Karpas-422 (cell line): ENCODE measurements at places on chromosomes 5 and 9.

DNA sequence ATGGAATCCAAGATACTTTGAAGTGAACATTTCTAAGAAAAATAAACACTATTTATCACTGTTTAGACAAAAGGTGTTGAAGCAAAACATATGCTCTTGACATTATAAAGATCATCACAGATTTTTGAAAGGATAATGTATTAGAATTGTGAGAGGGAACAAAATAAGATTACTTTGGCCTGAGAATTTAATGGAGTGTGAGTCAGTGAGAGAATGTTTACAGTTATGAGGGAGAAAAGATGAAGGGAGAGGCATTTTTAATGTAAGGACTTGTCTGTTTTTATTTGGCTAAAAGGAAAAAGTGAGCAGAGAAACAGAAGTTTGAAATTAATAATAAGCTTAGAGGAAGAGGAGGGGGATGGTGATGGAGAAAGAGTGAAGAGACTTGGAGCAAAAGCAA is 1010.1 kb downstream of the EFNA5 start:
- no peak for DNase-seq

GRCh38 chr5:173848986-173849596 is 39.1 kb upstream of the CPEB4 start:
- no peak for DNase-seq

DNA sequence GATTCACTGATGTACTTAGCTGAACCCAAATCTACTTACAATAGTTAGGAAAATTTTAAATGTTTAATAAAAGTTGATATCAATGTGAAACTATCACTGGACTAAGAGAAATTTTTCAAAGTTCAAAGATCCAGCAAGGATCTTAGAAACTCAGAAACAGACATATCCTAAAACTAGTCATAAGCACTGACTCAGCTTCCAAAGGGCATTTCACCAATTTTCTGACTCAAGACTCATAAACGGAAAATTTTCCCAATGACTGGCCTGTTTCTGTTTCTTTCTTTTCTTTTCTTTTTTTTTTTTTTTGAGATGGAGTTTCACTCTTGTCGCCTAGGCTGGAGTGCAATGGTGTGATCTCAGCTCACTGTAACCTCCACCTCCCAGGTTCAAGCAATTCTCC is 66.6 kb downstream of the CDC14B start:
- no peak for DNase-seq

DNA sequence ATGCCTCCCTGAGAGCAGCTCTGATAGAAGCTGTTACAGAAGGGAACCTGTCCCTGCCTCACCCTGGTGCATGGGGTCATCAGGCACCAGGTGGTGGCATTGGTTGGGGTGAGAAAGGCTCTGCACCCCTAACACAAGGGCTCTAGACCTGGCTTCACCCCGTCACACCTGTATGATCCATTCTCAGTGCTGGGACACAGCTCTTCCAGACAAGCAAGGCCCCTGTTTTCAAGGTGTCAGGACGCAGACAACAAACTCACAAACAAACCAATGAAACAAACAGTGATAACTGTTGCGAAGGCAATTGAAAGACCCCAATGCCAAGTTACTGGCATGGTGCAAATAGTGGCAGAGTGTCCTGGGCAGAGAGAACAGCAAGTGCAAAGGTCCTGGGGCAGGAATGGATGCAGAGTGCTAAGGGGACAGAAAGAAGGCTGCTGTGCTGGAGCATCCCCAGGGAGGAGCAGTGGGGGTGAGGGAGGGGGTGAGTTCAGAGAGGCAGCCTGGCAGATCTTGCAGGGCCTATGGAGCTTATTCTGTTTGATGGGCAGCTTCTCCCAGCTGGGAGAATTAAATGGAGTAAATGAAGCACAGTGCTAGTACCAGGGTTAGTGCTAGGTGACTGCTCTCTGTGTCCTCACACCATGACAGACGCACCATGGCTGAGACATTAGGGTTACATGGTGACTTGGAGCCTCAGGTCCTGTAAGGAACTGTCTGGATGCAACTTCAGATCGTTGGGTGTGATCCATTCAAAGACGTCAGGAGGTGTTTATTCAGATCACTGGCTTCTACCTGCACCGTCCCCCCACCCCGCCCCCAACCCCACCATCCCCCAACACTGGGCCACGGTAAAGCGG is 67.9 kb upstream of the UNC5A start:
- DNase-seq = no peak

GRCh38 chr9:34574571-34574970 is 15.0 kb downstream of the CNTFR start:
- no peak for DNase-seq

DNA sequence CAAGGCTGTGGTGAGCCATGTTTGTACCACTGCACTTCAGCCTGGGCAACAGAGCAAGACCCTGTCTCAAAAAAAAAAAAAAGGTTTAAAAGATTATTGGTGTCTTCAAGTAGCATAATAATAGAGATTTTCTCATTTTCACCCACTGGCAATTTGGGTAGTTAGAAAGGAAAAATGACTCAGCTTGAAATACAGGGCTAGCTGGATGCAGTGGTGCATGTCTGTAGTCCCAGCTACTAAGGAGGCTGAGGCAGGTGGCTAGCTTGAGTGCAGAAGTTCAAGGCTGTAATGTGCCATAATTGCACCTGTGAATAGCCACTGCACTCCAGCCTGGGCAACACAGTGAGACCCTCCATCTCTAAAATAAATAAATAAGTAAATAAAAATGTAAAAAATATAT is 111.1 kb downstream of the ARRDC3 start:
- no peak for DNase-seq

DNA sequence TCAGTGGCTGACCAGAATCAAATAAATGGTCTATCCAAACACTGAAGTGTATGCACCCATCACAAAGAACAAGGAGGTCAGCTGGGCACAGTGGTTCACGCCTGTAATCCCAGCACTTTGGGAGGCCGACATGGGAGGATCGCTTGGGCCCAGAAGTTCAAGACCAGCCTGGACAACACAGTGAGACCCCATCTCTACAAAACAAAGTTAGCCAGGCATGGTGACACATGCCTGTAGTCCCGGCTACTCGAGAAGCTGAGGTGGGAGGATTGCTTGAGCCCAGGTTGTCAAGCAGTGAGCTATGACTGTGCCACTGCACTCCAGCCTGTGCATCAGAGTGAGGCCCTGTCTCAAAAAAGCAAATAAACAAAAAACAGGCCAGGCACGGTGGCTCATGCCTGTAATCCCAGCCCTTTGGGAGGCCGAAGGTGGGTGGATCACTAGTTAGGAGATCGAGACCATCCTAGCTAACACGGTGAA is 40.5 kb downstream of the SEMA4D start:
- no peak for DNase-seq

- DNase-seq = no peak
These were observed 9.0 kb downstream of the MTREX start for GRCh38 chr5:55316837-55317236.

DNA sequence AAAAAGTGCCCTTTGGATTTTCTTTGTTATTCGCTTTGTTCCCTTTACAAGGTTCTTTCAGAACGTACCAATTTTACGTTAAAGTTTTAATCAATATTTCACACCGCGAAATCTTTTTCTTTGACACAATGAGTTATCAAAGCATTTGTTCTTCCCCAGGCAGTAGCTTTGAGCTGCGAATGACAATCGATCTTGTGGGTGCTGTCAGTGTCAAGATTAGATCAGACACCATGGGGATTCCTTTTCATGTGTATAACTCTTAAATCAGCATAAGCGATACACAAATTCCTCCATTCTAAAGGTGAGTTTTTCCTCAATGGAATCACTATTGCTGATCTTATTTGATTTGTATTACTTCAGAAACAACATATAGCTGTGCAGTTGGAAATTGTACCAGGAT is 145.5 kb downstream of the ST8SIA4 start:
- DNase-seq = no peak

GRCh38 chr5:148416921-148417320 is 33.2 kb downstream of the FBXO38 start:
- DNase-seq = no peak

DNA sequence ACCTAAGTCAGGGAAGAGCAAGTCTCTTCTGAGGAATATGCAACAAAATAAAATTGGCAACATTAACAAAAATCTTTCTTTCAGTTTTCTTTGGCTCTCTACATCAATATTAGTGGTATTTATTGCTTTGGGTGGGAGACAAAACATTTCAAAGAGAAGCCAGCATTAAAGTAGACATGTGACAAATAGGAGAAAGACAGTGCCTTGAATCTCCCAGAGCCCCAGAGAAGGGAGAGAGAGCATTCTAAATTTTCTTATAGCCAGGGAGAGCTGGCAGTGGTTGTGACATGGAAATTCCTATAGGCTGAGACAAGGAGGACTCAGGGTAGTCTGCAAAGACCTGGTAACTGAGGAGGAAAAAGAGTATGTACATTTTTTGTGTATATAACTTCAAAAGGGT is 79.4 kb upstream of the NREP start:
- no peak for DNase-seq

DNA sequence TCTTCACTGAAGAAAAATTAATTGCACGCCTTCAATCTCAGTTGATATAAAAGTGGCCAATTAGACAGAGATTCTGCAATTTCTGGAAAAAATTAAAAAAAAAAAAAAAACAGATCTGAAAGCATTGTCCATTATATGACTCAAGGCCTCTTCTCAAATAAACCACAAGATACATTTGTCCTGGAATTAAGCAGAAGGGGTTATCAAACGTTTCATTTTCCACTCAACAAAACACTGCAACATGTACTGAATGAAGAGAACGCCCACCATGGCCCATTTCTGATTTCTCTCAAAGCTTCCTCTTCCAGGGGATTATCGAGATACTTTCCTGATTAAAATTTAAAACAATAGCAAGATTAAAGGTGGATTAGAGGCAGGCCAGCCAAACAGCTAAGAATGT is 5.8 kb upstream of the PAPPA start:
- DNase-seq = no peak

GRCh38 chr5:149424371-149425315 is 45.6 kb upstream of the IL17B start:
- no peak for DNase-seq

DNA sequence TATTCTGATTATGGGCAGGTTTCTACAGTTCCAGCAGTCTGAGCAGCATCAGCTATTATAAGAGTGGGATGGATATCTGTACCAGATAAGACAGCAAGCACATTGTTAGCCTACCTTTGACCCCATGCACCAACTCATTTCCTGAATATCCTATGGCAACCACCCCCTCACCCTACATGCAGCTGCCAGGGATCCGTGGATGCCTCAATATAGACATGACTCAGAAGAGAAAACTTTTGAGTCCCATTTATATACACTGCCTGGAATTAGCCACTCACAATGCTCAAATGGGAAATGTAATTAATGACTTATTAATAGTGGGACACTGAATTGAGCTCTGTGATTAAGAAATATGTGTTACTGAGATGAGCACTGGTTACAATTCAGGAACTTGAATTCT is 124.4 kb downstream of the SSBP2 start:
- no peak for DNase-seq

DNA sequence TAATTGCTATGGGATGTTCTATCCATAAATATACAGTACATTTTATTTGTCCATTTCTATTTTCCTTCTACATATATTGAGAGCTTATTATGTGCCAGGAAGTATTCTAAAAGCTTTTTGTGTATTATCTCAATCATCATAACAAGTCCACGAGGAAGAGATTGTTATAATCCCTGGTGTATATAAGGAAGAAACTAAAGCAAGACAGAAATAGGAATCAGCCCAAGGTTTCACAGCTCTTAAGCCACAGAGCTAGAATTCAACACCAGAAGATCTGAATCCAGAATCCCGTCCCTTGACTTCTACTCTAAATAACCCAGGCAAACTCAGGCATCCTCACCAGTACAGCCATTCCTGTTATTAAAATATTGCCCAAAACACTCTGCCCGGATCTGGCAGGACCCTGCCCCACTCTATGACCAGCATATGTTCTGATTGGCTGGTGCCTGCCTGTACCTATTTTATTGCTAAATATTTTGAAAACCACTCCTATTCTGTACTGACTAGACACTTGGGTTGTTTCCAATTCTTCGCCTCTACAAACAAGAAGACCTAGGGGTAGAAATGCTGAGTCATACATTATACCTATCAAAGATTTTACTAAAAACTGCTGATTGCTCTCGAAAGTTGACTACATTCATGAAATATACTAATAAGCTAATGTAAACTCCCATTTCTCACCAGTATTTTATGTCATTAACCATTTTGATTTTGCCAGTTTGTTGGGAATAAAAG is 297.4 kb downstream of the ENC1 start:
- no peak for DNase-seq

GRCh38 chr5:3456121-3456681 is 139.4 kb upstream of the IRX1 start:
- no peak for DNase-seq

- DNase-seq = no peak
These were observed 35.6 kb upstream of the LMNB1 start for GRCh38 chr5:126741361-126741760.

DNA sequence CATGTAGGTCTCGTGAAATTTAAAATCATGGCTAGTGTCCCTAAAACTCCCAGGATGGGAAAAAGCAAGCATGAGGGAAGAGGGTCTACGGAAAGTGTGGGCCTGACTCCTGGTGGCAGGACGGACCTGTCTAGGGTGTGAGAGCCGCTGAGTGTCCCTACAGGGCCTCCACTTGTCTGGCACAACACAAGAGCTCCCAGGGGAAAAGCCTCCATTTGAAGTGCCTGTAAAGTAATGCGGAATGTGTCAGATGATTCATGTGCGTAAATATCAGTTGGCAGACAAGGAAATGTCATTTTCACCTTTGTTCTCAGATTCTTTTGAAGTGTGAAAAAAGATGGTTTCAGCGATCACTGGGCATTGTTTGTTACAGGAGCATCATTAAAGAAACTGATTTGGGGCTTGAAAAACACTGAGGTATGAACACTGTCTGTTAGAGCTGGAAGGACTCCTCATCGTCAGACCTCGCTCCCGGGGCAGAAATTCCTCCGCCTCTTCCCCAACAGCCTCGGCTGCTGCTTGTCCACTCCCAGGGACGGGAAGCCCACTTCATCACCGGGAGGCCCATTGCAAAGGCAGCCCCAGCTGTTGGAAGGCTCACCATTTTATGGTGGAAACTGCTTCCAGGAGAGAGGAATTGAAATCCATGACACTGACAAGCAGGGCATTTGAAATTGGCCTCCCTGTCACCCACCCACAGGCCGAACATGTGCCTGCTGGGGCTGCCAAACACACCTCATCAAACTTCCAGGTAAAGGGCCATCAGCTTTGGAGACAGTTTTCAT is 240.8 kb downstream of the FSTL4 start:
- DNase-seq = no peak

- no peak for DNase-seq
These were observed 33.2 kb upstream of the SNX2 start for GRCh38 chr5:122741681-122742080.
